ENCODE measurements at places on chromosomes 3 and 15. TPM values are rescaled to one million over a fixed set of nuclear protein-coding genes. Genes with fewer than 3 reads are reported as not detected.

- DNase-seq = no peak
These were observed 36.8 kb upstream of the CCDC50 start for GRCh38 chr3:191292243-191293015.

DNA sequence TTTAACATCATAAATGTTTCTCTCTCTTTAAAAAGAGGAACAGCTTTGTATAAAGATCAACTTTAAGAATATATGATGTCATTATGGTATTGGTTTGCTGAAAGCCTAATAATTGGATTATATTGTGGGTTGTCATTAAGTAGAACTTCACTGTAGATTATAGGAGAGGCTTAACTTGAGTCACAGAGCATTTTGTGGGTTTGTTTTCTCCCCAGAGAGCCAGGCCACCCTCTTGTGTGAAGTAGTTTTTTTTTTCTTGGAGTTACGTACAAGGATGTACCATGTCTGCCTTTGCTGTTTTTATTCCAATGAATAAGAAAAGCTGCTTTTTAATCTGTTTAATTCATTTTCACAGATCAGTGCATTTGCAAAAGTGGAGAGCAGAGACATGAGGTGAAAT lies 354.8 kb upstream of the TBL1XR1 start:
- no peak for DNase-seq

- DNase-seq = peak; percentile 77
These were observed 26.9 kb upstream of the EHHADH start for GRCh38 chr3:185280572-185281365.

GRCh38 chr3:45191924-45192417 lies 34.1 kb downstream of the TMEM158 start:
- no peak for DNase-seq

Gene NEK10
- total RNA-seq = 2.0 TPM

Gene CDC25A
- total RNA-seq = 21.6 TPM

DNA sequence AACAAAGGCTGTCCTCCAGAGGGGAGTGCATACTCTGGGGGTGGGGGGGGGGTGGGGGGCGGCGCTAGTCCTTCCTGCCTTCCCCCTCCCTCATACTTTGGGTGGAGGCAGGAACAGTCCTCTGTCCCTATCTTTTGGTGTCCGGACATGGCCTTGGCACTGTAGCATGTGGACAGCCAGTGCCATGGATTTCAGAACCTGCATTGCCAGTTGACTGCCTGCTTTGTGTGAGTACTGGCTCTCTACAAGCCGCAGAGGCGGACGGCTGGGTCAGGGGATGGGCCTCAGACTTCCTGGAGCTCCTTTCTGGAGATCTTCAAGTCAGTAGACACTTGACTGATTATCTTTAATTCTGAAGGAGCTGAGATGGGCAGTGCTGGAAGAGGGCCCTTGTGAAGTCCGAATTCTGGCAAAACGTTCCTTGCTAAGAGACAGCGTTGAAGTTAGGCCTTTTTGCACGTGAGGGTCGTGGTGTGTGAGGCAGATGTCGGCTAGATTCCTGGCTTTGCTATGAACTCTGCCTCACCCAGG lies 2.5 kb downstream of the CLDN11 start:
- peak; percentile 64 for DNase-seq

Gene ACOX2
- 1.5 TPM for total RNA-seq

DNA sequence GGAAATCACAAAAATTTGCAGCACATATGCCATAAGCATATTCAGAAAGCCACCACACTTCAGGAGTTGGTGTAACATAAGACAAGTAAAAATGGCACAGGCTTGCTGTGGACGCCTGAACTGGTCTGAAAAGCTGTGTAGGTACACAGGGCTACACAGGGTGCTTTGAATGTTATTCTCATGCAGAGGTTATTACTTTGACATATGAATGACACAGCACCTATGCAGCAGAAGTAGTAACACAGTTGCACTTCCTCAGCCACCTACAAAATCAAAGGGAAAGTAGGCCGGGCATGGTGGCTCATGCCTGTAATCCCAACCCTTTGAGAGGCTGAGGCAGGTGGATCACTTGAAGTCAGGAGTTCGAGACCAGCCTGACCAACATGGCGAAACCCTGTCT lies 54.5 kb downstream of the OSBPL10 start:
- DNase-seq = no peak

- no peak for DNase-seq
These were observed 131.5 kb downstream of the WNT7A start for GRCh38 chr3:13748276-13748879.

Gene TMEM108
- total RNA-seq = 0.23 TPM

GRCh38 chr3:50950591-50950990 lies 275.9 kb downstream of the DOCK3 start:
- DNase-seq = no peak

DNA sequence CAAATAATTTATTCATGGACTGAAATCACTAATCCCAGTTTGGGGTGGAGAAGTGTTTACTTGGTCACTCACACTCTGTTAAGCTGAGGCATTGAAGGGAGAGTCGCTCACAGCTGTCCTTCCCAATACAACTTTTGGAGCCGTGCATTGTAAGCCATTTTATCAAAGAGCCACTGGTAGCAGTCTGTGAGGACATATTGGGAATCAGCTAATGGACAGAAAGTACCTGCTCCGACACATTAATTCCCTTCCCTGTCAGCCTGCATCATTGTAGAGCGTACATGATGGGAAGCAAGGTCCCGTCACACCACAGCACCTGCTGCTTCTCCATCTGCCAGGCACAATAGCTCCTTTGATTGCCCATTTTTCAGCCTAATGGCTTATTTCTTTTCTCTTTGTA lies 643.2 kb downstream of the SQOR start:
- DNase-seq = no peak

- DNase-seq = no peak
These were observed 116.9 kb upstream of the RAD18 start for GRCh38 chr3:9080163-9080562.

DNA sequence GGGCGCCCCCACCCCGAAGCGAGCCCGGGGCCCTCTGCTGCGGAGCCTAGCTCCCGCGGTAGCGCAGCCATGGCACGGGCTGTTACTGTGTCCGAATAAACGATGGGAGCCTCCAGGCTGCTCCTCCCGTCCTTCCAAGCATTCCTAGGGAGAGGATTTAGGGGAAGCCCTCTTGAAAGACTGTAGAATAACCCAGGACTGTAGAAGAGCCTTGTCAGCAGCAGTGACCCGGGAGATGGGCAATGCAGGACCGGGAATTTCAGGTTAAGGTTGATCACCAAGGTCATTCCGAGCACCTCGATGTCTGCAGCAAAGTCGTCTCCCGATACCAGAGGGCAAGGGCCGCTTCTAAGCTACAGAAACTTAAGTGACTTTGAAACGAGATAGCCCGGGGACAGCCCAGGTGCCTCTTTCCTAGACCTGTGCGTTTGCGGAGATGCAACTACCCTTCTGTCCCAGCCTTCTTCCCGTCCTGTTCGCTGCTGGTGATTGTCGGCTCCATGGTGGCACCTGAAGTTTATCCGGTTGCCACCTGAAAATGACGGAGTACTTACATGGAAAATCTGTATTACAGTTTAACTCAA lies 753 bp upstream of the MYO5A start:
- DNase-seq = peak; percentile 28

GRCh38 chr15:75145027-75145841 lies 56.4 kb upstream of the C15orf39 start:
- DNase-seq = no peak

GRCh38 chr15:63849906-63850305 lies 16.2 kb upstream of the HERC1 start:
- DNase-seq = no peak

GRCh38 chr15:85764649-85765277 lies 30.0 kb downstream of the KLHL25 start:
- peak; percentile 51 for DNase-seq

- DNase-seq = no peak
These were observed 421.2 kb downstream of the TIGIT start for GRCh38 chr3:114714957-114715460.

GRCh38 chr15:49712846-49713450 lies 92.1 kb downstream of the DTWD1 start:
- DNase-seq = no peak

- no peak for DNase-seq
These were observed 498.1 kb downstream of the MAGI1 start for GRCh38 chr3:65540666-65541065.

- DNase-seq = no peak
These were observed 69.9 kb downstream of the GLB1 start for GRCh38 chr3:33027091-33027490.

- no peak for DNase-seq
These were observed 90.2 kb downstream of the CERS3 start for GRCh38 chr15:100438570-100438969.

Gene PPP2R3A
- 7.3 TPM for total RNA-seq

GRCh38 chr3:124639406-124640237 lies 90.6 kb upstream of the UMPS start:
- no peak for DNase-seq

DNA sequence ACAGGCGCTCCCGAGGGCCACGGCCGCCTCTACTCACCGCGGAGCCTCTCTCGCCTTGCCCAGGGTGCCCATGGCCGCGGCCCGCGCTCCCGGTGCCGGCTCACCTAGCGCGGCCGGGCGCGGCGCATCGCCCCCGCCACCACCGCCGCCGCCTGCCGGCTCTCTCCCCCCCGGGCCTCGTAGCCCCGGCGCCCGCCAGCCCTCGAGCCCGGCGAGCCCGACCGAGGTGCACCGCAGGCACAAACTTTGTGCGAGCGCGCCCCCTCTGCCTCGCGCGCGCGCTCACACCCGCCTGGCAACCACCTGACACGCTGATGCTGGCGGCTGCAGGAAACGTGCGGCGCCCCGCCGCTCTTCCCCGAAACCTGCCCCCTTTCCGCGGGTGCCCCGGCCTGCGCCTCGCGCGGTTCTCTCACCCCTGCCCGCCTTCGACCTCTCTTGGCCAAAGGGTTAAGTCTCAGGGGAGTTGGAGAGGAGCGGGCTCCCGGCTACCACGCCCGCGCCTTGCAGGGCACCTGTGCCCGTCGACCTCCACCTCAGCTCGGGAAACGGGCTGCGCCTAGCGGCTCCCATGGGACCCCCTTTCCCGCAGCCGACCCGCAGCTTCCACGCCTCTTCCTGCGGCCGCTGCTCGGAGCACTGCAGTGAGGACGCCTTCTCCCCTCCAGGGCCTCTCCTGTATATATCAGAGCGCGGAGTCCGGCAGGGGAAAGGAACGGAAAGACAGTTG lies at the start of gene RASGRP1:
Gene RASGRP1, minus strand, starts transcription at position 258 of the 730 bp plus-strand sequence. Its CDS starts 186 bp downstream, at position 72.
- DNase-seq = peak; percentile 64

Gene SNTN
- total RNA-seq = not detected

- peak; percentile 46 for DNase-seq
These were observed 32.8 kb upstream of the UBE2E2 start for GRCh38 chr3:23170291-23170690.

Gene IMPG2
- 0.85 TPM for total RNA-seq

Gene FRG2C
- not detected for total RNA-seq

GRCh38 chr3:37814547-37814946 lies 47.1 kb upstream of the CTDSPL start:
- peak; percentile 24 for DNase-seq

Gene ECE2
- not detected for total RNA-seq

GRCh38 chr3:183844606-183845005 lies 19.2 kb upstream of the MAP6D1 start:
- peak; percentile 68 for DNase-seq

DNA sequence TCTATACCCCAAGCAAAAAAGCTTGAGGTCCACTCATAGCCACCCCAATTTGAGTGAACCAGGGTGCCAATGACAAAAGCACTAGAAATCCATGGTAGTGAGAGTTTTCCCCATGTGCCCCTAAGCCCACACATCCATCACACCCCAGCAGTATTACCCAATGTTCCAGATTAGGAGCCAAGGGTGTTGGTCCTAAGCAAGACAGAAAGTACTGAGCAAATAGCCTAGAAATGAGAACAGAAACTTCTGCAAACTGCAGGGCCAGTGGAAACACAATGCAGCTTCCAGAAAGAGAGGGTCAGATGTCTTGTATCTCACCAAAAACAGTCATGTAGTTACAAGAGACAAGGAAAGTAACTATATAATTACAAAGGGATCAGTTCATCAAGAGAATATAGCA lies 10.9 kb upstream of the OXTR start:
- no peak for DNase-seq

DNA sequence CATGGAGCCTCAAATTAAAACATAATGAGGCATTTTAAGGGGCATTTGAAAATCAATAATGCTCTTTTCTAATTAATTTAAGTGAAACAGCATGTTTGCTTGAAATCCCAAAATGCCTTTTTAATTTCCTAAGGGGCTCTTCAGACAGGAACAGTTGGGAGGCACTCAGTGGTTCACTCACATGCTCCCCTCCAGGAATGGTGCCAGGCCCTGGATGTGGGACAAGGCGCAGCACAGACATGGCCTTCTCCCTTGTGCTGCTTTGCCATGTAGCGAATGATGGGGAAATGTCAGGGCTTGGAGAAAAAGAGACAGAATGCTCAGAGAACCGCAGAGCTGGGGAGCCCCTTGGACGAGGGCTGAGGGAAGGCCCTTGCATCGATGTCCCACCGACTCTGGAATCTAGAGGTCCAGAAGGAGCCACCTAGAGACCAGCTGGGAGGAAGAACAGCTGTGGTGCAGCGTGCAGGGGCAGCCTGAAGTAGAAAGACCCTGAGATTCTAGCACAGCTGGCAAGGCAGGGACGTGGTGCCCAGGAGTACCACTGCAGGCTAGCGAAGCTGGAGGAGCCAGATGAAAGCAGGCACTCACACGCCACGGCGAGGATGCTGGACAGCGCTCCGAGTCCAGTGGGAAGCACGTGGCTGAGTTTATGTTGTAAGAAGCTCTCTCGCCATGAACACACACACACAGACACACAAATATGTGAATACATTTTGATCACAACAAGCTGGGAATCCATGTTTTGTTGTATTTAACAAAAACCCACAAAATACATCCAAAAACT lies 27.0 kb downstream of the NSMCE3 start:
- no peak for DNase-seq

GRCh38 chr3:194750491-194750828 lies 64.8 kb downstream of the FAM43A start:
- no peak for DNase-seq

- DNase-seq = no peak
These were observed 77.4 kb downstream of the SNRK start for GRCh38 chr3:43363621-43364266.

DNA sequence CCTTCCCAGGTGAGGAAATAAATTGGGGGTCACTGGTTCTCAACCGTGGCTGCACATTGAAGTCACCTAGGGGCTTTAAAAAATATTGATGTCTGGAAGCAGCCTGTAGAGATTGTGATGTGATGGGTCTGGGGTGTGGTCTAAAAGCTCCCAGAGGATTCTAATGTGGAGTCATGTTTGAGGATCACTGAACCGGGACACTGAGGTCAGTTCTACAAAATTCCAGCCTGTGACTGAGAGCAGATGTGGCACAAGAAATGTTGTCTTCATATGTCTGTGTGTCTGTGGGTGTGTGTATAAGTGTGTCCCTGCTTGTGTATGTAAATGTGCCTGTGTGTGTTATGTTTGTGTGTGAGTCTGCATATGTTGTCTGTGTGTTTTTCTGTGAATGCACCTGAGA lies 79.9 kb downstream of the TLE3 start:
- no peak for DNase-seq

Gene LXN
- total RNA-seq = 93.8 TPM

GRCh38 chr15:69045802-69046201 lies 31.3 kb downstream of the NOX5 start:
- DNase-seq = peak; percentile 23

- DNase-seq = peak; percentile 91
These were observed 140.6 kb downstream of the RBPMS2 start for GRCh38 chr15:64634576-64635498.

GRCh38 chr15:45641999-45642932 lies 7.4 kb downstream of the SQOR start:
- peak; percentile 85 for DNase-seq

Gene ZNF35
- 18.5 TPM for total RNA-seq

Gene SNX22
- total RNA-seq = 0.23 TPM
